ENCODE measurements at places on chromosomes 5 and 9.

- DNase-seq, result no peak
Observed at GRCh38 chr5:138910546-138911185, 35.5 kb upstream of the LRRTM2 start.

- DNase-seq, result no peak
Observed at GRCh38 chr5:137129886-137130680, 369.0 kb downstream of the SPOCK1 start.

- DNase-seq, result no peak
Observed at GRCh38 chr5:141677415-141677814, 4.6 kb downstream of the ARAP3 start.

DNA sequence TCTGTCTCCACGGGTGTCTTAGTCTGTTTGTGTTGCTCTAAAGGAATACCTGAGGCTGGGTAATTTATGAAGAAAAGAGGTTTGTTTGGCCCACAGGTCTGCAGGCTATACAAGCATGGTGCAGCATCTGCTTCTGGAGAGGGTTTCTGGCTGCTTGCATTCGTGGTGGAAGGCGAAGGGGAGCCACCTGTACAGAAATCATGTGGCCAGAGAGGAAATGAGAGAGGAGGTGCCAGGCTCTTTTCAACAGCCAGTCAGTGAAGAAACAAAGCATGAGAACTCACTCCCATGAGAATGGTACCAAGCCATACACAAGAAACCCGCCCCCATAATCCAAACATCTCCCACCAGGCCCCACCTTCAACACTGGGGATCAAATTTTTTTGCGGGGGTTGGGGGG, 53.4 kb downstream of the PFDN1 start:
- DNase-seq, result no peak

DNA sequence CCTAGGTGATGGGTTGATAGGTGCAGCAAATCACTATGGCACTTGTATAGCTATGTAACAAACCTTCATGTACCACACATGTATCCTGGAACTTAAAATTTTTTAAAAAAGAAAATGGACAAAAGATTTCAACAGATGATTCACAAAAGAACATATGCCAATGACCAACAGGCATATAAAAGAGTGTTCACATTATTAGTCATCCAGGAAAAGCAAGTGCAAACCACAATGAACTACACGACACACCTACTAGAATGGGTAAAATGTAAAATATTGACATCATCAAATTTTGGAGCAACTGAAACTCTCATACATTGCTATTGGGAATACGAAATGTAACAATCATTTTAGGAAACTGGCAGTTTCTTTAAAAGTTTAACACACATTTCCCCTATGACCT, 109.9 kb downstream of the YIPF5 start:
- no peak for DNase-seq

GRCh38 chr5:132489871-132490483, 596 bp downstream of the IRF1 start:
- no peak for DNase-seq

DNA sequence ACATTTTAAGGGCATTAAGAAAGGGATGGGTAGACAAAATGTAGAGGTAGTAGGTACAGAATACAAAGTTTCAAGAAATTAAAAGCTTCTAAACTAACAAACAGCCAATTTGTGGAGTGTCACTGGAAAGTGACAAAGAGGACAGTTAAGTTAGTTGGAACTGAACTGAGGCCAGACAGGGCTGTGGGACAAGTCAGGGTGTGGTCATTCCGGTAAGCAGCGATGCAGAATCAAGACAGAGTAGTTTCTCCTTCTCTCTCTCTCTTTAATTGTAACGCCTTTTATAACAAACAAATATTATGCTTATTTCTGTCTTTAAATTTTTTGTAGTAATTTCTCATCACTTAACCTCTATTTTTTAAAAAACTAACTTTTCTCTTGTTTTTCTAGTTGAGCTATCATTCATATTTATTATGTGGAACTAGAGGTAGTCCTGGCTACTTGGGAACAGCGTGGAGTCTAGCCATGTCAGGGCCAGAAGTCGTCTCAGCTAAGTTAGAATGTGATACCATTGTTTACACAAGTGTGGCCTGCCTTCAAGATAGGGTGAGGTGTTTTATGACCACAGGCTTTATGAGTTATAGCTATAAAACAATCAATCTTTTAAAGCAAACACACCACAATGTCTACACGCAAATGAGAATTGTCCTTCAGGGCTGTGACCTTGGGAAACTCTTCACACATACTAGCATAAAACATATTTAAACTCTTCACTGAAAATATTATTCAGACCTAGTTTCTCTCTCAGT, 115.3 kb upstream of the CDKN2B start:
- peak; percentile 33 for DNase-seq

DNA sequence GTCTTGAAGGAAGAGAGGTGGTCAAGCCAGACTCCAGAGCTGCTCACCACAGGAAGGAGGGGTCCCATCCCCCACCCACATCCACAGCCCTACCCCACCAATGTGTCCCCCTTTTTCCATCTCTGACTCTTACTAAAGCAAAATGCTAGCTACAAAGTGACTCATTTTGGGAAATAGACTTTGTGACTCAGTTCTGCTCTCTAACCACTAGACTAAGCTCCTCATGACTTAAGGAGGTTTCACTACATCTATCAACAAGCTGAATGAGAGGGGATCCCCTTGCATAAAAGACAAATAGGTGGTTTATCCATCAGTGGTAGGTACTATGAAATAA, 35.1 kb upstream of the ADRB2 start:
- DNase-seq, result no peak

GRCh38 chr9:36997414-36997813, 36.7 kb downstream of the PAX5 start:
- no peak for DNase-seq

Data from NCI-H510A treated with DMSO at 0.1 percent for 48 hours (cell line).